ENCODE measurements at places on chromosomes 7 and 10.

GRCh38 chr10:98138031-98138430, 3.6 kb downstream of the R3HCC1L start:
- DNase-seq: no peak

- DNase-seq: no peak
Observed at GRCh38 chr7:135758531-135758932, 9.9 kb upstream of the FAM180A start.

- DNase-seq: no peak
Observed at GRCh38 chr10:62662486-62662885, 142.0 kb upstream of the ADO start.

GRCh38 chr10:17286562-17287550, 58.8 kb downstream of the VIM start:
- DNase-seq: no peak

DNA sequence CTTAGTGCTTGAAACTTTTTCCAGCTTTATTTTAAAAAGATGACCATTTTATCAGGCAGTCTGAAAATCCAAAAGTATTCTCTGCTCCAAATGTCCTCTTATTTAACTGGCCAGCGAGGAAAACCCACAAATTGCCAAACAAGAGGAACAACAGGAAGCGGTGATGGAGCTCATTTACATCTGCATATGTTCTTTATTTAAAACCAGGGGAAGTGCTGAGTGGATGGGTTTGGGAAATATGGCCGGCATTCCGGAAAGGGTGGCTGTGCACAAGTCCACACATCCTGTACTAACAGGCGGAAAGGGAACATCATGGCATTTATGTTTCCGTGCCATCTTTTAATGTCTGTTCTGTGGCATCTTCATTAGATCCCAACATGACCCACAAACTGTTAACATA, 974.5 kb downstream of the LRMDA start:
- DNase-seq: no peak

- DNase-seq: no peak
Observed at GRCh38 chr7:49892481-49892880, 119.0 kb downstream of the VWC2 start.

DNA sequence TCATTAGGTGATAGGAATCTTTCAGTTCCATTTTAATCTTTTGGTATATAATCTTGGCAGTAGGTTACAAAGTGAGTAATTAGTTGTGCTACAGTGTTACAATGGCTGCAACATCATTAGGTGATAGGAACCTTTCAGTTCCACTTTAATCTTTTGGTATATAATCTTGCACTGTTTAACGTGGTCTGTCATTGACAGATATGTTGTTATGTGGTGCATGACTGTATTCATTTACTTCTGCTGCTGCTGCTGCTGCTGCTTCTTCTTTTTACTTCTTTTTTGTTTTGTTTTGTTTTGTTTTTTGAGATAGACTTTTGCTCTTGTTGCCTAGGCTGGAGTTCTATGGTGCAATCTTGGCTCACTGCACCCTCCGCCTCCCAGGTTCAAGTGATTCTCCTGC, 28.6 kb downstream of the ST7 start:
- DNase-seq: no peak

- DNase-seq: no peak
Observed at GRCh38 chr7:20393616-20394015, 62.9 kb downstream of the ITGB8 start.

DNA sequence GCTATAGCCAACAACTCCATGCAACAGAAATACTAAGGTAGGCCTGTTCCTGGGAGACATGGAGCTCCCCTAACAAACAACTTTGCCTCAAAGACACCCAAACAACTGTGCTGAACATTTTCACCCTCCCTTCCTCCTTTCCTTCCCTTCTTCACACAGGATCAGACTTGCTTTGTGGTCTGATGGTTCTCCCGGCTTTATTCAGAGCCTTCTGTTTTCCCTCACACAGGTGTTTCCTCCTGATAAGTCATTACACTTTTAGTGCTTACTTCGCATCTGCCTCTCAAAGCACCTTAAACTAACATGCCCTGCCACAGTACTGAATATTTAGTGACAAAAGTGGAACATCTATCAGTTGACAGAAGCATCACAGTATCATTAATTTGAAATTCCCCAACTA, 56.3 kb upstream of the YAE1 start:
- DNase-seq: no peak

GRCh38 chr10:77949167-77949566, 22.6 kb upstream of the DLG5 start:
- no peak for DNase-seq

GRCh38 chr10:120735773-120736371, 115.3 kb upstream of the WDR11 start:
- peak; percentile 4 for DNase-seq

DNA sequence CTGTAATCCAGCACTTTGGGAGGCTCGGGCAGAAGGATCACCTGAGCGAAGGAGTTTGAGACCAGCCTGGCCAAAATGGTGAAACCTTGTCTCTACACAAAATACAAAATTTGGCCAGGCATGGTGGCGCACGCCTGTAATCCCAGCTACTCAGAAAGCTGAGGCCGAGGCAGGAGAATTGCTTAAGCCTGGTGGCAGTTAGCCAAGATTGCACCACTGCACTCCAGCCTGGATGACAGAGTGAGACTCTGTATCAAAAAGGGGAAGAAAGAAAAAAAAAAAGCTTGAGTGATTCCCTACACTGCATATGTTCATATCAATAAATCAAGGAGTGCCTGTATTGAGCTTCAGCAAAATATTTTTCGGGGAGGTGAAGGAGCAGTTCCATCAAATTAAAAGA, 45.8 kb upstream of the SRRM3 start:
- no peak for DNase-seq

GRCh38 chr7:18241543-18242231, 214.0 kb upstream of the PRPS1L1 start:
- no peak for DNase-seq

DNA sequence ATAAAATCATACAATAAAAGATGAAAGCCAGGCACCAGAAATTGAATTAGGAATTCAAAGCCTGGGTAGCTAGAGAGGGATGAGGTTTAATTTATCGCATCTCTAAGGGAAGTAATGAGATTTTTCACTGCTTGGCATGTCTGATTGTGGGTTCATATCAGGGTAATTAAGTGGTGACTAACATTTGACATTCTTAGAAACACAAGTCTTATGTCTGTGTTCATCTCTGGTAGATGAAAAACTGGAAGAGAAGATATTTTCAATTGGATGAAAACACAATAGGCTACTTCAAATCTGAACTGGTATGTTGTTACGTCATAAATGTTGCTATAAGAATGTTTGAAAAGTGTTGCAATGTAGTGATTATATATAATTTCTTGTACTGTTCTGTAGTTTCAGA, 36.8 kb upstream of the ARMS2 start:
- DNase-seq: no peak

DNA sequence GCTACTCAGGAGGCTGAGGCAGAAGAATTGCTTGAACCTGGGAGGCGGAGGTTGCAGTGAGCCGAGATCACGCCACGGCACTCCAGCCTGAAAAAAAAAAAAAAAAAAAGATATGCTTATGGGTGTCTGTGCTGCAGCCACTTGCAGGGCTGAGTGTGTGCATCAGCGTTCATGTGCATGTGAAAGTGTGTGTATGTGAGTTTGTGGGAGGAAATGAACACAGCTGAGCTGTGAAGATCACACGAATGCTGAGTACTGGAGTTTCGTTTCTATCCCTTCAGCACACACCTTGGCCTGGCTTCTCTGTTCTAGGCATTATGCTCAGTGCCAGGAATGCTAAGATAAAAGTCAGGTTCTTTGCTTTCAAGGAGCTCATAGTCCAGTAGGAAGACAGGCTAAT, 12.0 kb upstream of the SVOPL start:
- no peak for DNase-seq

- DNase-seq: no peak
Observed at GRCh38 chr10:30829901-30830300, 200.3 kb upstream of the LYZL2 start.

DNA sequence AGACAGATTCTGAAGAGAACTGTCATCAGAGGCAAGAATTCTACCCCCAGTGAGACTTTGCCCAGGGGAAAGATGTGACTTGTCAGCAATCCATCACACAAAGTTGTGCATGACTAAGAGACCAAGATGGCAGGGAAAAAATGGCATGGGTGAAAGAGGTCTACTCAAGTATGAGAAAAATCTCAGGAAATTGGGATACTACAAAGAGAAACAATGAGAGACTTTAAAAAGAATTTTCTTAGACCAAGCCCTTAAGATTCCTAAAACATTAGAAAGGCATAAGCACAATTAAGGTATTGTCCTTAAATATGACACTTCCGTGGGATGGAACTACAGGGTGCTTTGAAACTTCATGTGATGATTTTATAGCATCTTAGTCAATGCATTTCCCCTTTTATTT, 45.6 kb upstream of the PDE1C start:
- DNase-seq: no peak

- DNase-seq: no peak
Observed at GRCh38 chr7:92851732-92852131, 15.4 kb upstream of the CDK6 start.

GRCh38 chr7:98137134-98137825, 30.6 kb downstream of the LMTK2 start:
- no peak for DNase-seq

- DNase-seq: no peak
Observed at GRCh38 chr10:77756319-77757232, 119.0 kb upstream of the KCNMA1 start.

DNA sequence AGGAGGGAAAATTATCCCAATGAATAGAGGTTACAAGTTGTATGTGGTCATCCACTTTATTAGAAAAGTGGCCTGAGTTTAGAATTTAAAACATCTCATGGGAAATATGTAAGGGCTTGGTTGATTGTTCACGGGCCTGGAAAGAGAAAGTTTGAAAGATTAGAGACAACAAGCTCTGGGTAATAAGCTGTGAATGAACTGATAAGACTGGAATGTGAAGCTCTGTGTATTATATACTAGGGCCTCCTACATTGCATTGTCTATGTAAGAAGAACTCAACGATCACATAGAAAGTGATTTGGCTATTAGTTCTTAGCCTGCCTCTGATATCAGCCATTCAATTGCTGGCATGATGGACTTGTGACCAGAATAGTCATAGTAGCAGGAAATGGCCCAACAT, 199.2 kb upstream of the MAGI2 start:
- no peak for DNase-seq

GRCh38 chr10:111999205-111999914, 184.2 kb downstream of the GPAM start:
- no peak for DNase-seq

GRCh38 chr10:133040198-133040597, 47.5 kb upstream of the ADGRA1 start:
- no peak for DNase-seq

DNA sequence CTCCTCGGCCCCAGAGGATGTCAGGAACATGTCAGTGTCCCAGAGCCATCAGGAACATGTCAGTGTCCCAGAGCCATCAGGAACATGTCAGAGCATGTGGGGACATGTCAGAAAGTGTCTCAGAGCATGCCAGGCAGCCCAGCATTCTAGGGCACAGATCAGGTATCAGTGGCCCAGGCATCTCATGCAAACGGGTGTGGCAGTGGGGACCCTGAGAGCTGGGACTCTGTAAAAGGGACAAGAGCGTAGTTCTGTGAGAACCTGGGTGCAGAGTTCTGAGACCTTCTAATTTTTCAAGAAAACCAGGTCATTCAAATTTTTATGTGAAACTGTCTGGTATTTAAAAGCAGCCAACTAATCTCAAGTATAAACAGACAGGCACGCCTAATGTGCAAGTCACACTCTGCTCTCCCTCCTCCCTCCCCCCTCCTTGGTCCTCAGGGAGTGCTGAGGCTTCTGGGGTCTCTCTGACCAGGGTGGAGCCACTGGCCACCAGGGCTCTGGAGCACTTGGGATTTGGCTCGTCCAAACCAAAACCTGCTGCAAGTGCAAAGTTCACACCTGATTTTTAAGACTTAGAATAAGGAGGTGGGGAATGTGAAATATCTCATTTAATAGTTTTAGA, 64.6 kb downstream of the ALOX5 start:
- no peak for DNase-seq

DNA sequence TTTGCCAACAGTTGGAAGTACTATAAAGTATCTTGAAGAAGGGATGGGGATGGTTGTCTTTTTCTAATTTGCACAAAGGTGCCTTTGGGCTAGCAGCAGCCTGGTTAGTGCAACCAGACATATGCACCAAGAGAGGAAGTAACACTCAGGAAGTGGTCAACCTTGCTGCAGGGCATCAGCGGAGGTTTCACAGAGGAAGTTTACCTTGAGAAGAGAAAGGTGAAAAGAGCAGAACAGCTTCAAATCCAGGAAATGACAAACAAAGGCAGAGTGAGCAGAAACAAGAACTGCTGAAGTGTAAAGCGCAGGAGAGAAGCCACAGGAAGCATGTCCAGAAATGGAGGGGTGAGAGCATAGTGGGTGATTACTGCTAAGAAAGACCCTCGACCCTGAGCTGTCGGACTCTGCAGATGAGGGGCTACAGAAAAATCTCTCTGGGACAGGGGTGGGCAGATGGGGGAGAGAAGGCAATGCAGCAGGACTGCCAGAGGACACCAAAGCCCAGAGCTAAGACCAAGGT, 66.9 kb downstream of the STK17A start:
- peak; percentile 46 for DNase-seq

DNA sequence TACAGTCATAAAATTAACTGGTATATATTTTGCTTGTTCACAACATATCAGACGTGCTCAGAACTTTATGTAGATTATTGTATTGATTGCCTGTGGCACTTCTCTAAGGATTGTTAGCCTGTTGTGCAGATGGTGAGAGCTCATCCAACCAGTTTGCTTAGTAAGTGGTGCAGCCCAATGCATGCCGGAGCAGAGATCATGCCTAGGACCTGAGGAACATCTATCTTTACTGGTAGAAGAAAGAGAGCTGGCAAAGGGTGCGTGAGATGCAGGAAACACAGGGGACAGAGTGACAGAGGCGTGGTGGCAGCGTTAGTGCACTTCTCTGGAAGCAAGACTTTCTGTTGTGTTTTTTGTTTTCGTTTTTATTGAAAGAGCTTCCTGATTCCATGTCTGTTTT, 35.9 kb downstream of the CCM2 start:
- no peak for DNase-seq

DNA sequence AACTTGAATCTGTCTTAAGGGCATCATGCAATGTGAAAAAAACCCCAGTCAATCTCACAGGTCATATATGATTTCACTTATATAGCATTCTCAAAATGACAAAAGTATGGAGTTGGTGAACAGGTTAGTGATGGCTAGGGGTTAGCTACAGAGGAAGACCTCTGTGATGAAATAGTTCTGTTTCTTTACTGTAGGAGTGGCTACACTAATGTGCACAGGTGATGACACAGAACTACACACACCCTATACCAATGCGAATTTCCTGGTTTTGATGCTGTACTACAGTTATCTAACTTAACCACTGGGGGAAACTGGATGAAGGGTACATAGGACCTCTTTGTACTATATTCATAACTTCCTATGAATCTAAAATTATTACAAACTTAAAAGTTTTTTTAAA, 541.8 kb downstream of the PARD3 start:
- no peak for DNase-seq

DNA sequence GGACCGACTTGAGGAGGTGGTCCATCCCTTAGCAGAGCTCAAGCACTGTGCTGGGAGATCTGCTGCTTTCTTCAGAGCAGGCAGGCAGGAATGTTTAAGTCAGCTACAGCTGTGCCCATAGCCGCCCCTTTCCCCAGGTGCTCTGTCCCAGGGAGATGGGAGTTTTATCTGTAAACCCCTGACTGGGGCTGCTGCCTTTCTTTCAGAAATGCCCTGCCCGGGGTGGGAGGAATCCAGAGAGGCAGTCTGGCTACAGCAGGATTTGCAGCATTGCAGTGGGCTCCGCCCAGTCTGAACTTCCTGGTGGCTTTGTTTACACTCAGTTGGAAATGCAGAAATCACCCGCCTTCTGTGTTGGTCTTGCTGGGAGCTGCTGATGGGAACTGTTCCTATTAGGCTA, 51.2 kb upstream of the SEMA3A start:
- DNase-seq: no peak

Measured in GM19239 (cell line).